Activated CD4-positive, alpha-beta T cell treated with anti-CD3 and anti-CD28 coated beads, Interleukin-2, amount 50 U/mL, for 1 hour (primary cell): ENCODE measurements at places on chromosomes 4 and X.

DNA sequence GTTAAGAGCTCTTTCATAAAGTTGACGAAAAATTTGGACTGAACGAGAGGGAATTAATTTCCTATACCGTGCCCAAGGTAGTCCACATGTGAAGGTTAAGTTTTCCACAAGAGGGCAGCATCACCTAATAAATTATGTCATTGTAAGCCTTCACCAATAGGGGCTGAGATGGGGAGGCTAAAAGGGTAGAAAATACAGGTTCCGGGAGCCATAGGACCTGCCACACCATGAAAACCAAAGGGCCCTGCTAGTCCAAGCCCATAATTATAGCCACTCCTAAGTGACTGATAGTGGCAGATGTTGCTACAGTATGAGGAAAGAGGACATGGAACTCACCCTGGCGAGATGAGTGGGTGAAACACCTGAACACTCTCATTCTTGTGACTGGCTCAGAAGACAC is 122.2 kb downstream of the SHROOM4 start:
- DNase-seq: no peak

GRCh38 chr4:128906581-128906980 is 97.1 kb downstream of the JADE1 start:
- DNase-seq: no peak

DNA sequence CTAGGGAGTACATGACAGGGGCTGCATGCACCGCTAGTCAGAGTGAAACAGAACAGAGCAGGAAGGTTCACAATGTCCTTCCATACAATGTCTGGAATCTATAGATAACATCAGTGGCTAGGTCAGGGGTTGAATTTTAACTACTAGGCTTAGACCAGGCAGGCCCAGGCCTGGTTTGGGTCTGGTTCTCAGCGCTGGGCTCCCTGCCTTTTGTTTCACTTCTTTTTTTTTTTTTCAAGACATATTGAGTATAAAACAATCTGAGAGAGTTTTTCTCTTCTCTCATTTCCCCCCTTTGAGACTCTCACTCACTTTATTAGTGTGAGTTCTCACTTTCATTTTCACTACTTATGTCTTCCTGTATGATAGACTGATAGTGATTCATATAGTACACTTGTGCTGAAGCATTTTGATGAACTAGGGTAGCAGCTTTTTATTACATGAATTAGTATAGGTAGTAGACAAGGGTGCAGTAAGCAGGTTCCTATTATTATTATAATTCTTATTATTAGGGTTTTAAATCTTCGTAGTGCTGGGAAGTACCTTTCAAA is 120.0 kb upstream of the ZDHHC15 start:
- DNase-seq: no peak

- no peak for DNase-seq
Measured at GRCh38 chr4:28226962-28227361, 1366.3 kb downstream of the STIM2 start.

GRCh38 chrX:106898462-106898861 is 4.7 kb downstream of the RIPPLY1 start:
- DNase-seq: no peak

DNA sequence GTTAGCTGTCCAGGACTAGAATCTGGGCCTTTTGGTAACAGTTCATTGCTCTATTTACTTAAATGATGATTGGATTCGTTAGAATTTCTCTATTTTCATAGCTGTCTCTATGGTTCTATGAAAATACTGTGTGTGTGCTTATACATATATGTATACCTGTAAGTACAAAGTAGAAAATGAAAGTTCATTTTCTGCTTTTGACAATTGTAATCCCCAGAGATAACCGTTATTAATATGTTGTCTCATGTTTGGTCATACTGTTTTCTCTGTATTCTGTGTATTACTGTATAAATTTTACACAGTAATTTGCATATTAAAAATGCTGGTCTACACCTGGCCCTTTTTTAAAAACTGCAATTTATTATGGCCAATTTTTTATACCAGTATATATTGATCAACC is 55.4 kb downstream of the CLCN3 start:
- no peak for DNase-seq

DNA sequence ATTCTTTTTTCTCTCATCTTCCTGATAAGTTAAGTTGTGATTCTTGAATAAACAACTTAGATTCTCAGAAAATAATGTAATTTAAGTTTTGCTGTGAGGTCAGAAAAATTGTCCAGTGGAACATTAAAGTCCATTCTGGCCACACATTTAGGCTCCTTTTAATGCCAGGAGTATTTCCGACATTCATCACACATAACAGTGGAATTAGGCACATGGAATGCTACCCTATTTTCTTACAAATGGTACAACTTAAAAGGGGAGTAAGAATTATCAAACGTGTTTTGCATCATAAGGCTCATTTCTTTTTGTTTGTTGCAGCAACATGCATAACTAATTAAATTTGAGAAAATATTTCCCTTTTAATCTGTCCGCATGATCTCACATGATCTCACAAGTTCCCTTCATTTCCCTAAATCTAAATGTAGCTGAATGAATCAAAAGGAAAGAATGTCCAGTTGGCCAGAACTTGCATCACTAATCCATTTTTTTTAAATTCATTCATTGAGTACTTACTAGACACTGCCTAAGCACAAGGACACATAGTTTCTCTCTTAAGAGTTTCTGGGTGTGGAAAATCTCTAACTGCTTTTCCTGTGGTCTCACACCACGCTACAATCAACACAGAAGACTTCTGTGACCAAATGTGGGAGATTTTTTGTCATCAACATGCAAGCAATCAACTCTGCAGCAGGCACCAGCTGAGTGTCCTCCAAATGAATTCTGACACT is 22.0 kb downstream of the SPARCL1 start:
- no peak for DNase-seq

- no peak for DNase-seq
Measured at GRCh38 chrX:136183172-136183571, 35.8 kb downstream of the FHL1 start.
